EL (cell line): ENCODE measurements at places on chromosomes 1 and 21.

DNA sequence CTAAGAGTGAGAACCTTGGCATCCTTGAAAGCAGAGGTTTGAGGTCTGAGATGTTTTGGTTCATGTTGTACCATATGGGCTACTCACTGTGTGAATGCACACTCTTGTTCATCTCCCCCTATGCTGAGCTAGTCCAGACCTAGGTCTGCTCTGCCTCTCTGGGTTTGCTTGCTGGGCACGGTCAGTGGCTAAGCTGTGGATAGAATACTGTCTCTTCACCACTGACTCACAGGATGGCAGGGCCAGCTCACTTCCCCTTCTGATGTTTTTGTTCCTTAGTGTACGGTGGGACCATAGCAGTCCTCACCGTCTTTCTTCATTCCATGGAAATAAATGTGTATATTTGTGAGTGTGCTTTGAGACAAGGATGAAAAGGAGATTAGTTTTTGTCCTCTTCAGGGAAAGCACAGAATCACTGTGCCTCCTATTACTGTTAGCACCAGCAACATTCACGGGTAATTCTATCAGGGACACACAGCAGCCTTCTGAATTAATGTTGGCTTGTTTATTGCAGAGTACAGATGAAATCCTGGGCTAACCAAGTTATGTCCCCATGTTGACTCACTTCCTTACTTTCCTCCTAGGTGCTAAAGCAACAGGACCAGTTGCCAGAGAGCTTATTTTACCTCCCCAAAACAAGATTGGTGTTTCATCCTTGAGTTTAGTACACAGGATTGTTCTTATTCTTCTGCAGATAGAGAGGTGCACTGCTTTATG lies 56.9 kb upstream of the IVNS1ABP start:
- peak; percentile 64 for DNase-seq

GRCh38 chr1:34987018-34987417 lies 1.9 kb upstream of the TMEM35B start:
- DNase-seq: peak; percentile 57

DNA sequence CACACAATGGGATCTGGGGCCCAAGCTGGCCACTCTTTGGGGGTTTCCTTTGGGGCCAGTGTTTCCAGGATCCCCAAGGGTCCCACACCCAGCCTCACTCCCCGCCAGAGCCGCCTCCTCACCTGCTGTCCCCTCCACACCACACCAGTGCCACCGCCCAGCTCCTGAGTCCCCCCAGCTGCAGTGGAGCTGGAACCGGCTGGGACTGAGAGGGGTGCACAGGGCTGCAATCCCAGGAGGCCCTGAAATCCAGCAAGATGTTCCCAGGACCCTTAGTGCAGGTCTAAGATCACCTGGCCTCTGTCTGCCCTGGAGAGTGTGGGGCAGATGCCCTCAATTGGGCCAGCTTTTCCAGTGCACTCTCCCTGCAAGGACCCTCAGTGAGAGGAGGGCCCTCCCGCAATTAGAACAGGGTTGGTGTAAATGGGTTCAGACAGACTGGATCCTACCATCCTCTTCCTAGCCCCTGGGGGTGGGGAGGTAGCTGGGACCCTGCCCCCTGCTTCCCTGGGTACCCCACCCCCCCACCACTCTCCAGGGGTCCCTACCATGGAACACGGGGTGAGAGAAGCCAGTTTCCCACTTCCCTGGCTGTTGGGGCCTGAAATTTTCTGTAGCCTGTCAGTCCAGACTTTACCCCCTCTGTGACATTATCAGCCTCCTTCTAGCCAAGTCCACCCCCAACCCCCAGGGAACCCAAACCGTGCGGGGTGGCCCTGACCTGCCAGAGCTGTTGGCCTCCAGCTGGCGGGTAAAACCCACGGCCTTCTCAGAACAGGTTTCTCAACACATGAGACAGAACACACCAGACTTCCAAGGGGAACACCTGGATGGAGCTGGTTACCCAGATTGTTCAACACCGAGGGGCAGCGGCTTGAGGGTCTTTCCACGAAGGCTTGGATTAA lies 7.0 kb downstream of the KRTAP10-12 start:
- no peak for DNase-seq

DNA sequence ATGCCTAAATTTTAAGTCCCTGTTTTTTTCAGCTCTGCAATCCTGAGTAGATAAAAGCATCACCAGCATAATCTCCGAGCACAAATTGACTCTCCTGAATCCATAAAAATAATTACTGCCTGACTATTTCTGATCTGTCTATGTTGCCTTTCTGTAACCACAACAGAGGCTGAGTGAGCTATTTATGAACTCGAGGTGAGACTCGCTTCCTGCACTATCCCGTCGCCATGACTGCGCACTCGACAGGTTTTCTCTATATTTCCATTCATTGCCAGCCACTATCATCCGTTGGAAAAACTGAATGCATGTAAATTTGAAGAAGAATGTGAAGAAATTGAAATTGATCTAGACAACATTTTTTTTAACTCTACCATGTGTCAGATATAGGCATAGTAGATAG lies 897.2 kb downstream of the ADGRL2 start:
- no peak for DNase-seq

- DNase-seq: no peak
These were observed 18.3 kb upstream of the PRSS38 start for GRCh38 chr1:227797144-227797543.

GRCh38 chr1:41404308-41404761 lies 43.1 kb downstream of the FOXO6 start:
- DNase-seq: peak; percentile 55

DNA sequence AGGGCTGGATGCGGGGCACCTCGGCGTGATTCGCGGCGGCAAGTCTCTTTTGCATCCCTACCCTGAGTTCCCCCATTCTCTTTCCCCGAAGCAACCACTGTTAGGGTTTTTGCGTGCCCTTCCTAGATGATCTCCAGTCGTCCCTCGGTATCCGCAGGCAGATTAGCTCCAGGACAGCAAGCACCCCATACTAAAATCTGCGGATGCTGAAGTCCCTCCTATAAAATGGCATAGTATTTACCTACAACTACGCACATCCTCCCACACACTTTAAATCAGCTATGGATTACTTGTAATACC lies 22.8 kb upstream of the CFAP126 start:
- no peak for DNase-seq

- DNase-seq: no peak
These were observed 42.4 kb upstream of the GADD45A start for GRCh38 chr1:67642629-67643028.

- DNase-seq: peak; percentile 99
These were observed 62.8 kb upstream of the KIF26B start for GRCh38 chr1:245091818-245092637.

GRCh38 chr1:43753422-43753821 lies 46.1 kb downstream of the ST3GAL3 start:
- DNase-seq: no peak
